Left ventricle myocardium superior (tissue), 1 donor: ENCODE measurements at places on chromosomes 16 and 17. TPM values are rescaled to one million over a fixed set of nuclear protein-coding genes. Genes with fewer than 3 reads are reported as not detected.

DNA sequence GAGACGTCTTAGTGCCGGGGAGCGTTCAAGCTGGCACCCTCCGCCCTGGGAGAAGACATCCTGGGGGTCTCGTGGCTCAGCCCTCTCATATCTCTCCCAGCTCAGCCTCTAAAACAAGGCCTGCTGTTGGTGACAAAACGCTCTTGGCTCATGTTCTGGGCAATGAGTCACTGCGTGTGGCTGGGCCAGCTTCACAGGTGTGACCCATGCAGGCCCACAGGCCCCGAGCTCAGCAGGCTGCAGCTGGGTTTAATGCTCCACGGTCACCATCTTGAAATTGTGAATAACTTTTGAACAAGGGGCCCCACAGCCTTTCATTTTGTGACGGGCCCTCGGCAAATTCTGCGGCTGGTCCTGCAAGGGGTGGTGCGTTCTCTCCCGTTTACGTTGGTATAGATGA, 22.4 kb downstream of the GAA start:
- DNase-seq, result no peak

DNA sequence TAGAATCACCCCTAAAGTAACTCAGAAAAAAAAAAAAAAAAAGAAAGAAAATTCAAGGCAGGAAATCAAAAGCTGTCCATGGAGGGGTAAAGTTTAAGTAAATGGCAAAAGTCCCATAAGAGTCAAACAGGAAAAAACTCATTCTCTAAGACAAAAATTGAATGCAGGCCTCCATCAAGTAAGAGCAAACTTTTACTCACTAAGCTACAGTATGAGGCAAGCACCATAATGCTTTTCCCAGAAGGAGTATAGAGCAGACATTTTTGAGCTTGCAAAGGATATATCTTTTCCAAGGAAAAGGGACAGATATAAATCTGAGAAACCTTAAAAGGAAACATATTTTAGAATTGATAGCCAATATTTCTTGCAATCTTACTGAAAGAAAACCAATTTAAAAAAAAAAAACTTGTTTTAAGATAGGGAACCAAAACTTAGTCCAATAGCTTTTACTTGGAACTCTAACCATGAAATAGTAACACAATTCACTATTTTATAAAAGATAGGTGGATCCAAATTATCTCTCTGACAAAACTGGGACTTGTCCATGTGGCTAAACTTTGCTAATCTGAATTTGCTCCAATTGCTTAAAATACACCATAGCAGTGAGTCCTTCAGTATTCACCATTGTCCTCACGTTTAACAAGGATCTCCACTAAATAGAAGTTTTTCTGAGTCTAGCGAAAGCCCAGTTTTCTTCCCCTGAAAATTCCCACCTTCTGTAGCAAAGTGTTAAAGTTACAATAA, 99.8 kb downstream of the CDH11 start:
- DNase-seq, result no peak

DNA sequence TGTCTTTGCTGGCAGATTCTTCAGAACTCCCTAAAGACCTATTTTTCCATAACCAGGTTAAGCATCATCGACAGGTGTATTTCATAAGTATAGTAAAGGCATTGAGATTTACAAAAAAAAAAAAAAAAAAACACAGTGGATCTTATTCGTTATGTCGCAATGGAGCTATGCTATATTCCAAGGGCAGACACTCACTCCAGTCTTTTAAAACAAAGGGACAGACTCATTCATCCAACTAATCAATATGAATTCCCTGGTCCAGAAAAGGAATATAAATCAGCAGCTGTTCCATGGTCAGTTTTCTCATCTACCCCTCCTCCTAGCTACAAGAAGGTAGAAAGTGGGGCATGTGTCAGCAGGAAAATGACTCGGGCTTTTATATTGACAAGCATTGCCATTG, 97.7 kb upstream of the MON1B start:
- DNase-seq, result no peak

The ZG16B gene
- total RNA-seq, result 0.37 TPM

- DNase-seq, result no peak
Observed at GRCh38 chr16:50498431-50499155, 49.6 kb upstream of the NKD1 start.

The DECR2 gene
- total RNA-seq, result 9.8 TPM

GRCh38 chr17:37884516-37884915, 39.7 kb upstream of the TBC1D3K start:
- DNase-seq, result no peak

GRCh38 chr16:11536104-11536866, 50.4 kb downstream of the LITAF start:
- DNase-seq, result no peak

GRCh38 chr16:14354561-14355351, 275.3 kb downstream of the PARN start:
- no peak for DNase-seq

GRCh38 chr16:84654238-84654637, 5.9 kb downstream of the KLHL36 start:
- no peak for DNase-seq

GRCh38 chr17:70317421-70317820, 148.1 kb downstream of the KCNJ2 start:
- no peak for DNase-seq

DNA sequence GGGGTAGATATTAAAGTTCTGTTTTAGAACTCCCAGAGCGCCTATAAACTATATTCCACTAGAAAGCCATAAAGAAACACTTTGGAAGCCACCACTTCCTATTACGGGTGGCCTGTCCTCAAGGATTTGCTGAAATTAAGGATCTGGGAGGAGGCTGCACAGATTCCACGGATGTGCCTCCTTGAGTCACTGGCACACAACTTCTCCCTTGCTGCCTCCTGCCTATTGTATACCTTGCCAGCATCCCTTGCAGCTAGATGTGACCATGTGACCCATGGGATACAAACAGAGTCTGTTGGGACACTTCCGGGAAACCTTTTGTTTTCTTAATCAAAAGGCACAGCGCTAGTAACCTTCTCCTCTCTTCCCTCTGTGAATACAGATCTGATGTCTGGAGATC, 263.0 kb downstream of the C16orf95 start:
- no peak for DNase-seq

The GCGR gene
- total RNA-seq, result not detected

The TCAP gene
- 4,965 TPM for total RNA-seq

The KRTAP4-9 gene
- not detected for total RNA-seq

The PRCD gene
- 4.3 TPM for total RNA-seq

The MAZ gene
- total RNA-seq, result 101 TPM

The CFAP97D1 gene
- total RNA-seq, result not detected

- DNase-seq, result no peak
Observed at GRCh38 chr17:67212714-67213417, 32.1 kb downstream of the HELZ start.

DNA sequence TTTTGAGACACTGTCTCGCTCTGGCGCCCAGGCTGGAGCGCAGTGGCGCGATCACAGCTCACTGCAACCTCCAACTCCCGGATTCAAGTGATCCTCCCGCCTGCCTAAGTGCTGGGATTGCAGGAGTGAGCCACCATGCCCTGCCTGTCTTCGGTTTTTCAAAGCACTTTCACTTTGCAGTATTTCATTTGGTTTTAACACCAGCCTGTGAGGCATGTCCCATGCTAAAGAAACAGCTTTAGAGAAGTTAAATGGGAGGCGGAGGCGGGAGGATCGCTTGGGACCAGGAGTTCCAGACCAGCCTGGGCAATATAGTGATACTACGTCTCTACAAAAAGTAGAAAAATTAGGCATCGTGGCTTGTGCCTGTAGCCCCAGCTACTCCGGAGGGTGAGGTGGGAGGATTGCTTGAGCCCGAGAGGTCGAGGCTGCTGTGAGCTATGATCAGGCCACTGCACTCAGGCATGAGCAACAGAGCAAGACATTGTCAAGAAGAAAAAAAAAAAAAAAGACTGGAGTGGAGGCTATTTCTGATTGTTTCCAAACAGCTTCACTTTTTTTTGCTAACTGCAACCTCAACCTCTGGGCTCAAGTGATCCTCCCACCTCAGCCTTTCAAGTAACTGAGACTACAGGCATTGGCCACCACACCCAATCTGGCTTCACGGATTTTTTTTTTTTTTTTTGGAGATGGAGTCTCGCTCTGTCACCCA, 1.3 kb downstream of the METTL23 start:
- DNase-seq, result no peak

DNA sequence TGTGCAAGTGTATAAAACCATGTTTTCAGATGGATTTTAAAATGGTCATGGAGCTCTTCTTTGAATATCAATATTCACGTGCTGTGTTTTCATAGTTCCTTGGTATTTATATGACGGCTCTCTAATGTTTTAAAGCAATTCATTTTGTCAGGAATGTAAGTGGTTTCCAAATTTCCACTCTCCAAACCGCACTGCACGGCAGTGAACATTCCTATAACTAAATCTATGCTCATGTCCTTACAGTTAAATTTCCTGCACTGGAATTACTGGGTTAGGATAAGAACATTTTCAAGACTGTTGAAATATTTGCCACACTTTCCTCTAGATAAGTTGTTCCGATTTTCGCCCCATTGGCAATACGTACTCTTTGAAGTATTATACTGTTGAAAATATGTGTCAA, 398.9 kb downstream of the PMP22 start:
- no peak for DNase-seq

The CD300LG gene
- total RNA-seq, result 19.1 TPM

GRCh38 chr17:17253406-17253805, 16.4 kb upstream of the FLCN start:
- DNase-seq, result no peak

The ZPBP2 gene
- total RNA-seq, result not detected

DNA sequence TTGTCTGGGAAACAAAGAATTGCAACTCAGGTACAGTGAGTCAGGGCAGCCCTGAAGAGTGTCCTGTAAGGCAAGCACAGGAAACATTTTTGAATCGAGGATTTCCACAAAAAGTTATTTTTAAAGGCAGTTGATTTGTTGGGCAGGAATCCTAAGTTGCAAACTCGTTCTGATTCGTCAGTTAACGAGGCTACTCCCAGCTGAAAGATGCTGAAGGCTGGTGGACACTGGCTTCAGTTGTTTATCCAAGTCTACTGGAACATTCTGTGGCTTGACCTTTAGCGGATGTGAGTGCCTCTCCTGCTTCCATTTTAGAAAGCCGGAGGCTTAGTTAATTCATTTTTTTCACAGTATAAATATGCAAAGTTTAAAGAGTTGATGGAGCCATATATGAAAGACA, 84.2 kb downstream of the KCNJ12 start:
- no peak for DNase-seq

GRCh38 chr16:76882105-76882504, 308.9 kb upstream of the MON1B start:
- no peak for DNase-seq

The PRSS21 gene
- total RNA-seq, result not detected

The YBX2 gene
- total RNA-seq, result 0.77 TPM

The SLC46A1 gene
- total RNA-seq, result 7.9 TPM

The PLLP gene
- 3.1 TPM for total RNA-seq

The IGFALS gene
- not detected for total RNA-seq
